ENCODE measurements at places on chromosomes 3 and 15.

- DNase-seq: no peak
Measured at GRCh38 chr3:5298453-5298852, 110.9 kb downstream of the EDEM1 start.

DNA sequence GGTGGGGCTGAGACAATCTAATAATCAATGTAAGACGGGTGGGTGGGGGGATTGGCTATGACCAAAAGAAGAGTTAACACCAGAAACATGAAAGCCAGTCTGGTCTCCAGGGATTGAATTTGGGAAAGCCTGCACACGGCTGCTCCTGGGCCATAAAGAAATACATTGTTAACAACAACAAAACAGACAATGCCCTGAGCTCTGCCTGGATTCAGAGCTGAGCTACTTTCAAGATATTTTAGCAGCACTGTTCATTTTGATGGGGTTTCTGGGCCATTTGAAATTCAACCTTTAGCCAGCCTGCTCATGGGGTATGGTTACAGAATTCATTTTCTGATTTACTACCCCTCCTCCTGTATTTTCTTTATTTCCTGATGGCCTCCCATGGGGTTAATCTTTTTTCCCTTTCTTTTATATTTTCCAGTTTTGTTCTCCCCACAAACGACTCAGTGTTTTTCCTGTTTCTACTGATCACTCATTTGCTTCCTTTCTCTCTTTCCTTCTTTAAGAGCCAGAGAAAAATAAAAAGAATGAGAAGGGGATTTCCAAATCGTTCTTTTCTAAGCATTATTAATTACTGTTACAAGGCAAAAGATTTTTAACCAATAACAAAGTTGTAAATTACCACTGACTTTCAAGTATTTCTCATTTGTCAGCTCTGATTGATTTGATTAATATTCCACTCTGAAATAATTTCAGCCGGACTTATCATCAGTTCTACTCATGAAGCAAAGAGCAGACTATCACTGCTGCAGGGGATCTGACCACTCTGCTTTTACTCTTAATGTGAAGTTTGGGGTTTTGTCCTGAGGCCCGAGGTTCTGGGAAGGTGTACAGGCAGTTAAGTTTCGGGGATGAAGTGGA lies 19.6 kb downstream of the NR2F2 start:
- DNase-seq: no peak

DNA sequence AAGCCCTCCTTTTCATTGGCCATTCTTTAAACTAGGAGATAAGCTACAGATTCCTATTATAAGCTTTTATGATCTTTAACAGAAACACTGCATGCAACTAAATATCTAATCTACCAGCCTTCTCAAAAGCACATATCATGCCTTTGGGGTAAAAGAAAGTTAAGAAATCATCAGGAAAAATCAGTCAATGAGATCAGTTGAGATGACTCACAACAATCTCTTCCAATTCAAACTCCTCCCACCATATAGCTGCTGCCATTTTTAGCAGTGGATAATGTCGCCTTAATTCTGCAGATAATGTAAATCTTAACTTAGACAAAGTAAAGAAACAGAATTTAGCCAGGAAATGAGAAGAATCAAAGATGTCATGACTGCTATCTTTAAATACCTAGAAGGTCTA lies 135.2 kb upstream of the BCL6 start:
- DNase-seq: no peak

GRCh38 chr15:43212951-43213350 lies 7.9 kb downstream of the EPB42 start:
- DNase-seq: no peak

DNA sequence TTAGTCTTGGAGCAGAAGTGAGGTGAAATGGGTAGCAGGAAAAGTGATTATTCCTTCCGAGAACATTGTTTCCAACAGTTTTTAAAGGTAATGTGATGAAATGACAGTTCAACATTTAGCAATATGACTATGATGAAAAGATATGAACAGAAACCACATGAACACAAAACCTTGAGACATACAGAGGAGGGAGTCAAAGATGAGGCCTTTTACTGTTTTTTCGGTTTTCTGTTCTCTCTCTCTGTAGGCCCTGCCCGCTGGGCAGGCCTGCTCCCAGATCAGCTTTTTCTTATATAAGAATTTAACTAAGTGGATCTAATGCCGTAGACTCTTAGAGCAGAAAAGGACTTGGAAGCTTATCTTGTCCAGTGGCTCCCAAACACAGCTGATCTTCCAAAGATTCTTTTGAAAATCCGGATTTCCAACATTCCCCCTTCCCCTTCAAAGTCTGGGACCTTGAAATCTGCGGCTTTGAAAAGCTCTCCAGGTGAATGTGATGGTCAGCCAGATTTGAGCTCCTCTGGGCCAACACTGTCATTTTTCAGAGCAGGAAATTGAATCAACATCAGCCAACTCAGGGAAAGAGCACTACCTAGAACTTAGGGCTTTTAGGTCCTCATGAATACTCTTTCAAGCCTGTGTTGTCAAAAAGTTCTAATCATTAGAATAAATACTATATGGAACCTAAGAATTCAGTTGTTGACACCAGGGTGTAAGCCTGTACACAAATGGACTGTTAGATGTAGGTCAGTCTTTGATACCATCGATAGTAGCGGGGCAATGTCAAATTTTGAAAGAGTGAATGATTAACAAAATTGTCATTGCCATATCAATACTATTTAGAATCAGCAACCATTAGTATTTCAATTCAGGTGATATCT lies 372.7 kb downstream of the SHQ1 start:
- no peak for DNase-seq

- DNase-seq: no peak
Measured at GRCh38 chr3:173933113-173933512, 535.6 kb downstream of the NLGN1 start.

GRCh38 chr15:87557881-87558280 lies 698.7 kb downstream of the NTRK3 start:
- DNase-seq: peak; percentile 19

GRCh38 chr3:187838016-187838540 lies 92.8 kb upstream of the BCL6 start:
- no peak for DNase-seq

DNA sequence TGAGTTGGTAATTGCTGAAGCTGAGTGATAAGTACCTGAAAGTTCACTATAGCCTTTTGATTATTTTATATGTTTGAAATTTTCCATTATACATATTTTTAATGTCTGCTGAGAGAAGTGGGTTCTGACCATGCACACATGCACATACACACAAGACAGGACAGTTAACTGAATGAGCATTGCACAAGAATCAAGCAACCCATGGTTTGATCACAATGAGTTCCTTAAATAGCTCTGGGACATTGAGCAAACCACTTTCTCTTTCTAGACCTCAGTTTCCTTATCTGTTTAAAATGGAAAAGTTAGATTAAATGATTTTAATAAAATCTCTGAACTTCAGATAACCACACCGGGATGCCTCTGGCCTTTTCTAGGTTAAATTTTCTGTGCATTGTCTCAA lies 26.7 kb downstream of the SNTN start:
- no peak for DNase-seq

- no peak for DNase-seq
Measured at GRCh38 chr15:48862705-48863104, 15.2 kb upstream of the EID1 start.

GRCh38 chr3:164741869-164742268 lies 336.4 kb downstream of the SI start:
- no peak for DNase-seq

DNA sequence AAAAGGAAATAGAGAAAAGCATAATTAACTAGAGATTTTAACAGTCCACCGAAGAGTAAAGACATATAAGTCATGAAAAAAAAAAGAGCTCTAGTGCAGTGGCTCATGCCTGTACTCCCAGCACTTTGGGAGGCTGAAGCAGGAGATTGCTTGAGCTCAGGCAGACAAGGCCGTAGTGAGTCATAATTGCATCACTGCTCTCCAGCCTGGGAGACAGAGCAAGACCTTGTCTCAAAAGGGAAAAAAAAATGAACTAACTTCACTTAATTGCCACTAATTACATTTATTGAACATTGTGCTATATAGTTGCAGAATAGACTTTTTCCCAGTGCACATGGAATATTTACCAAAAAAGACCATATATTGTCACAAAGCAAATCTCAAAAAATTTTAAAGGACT lies 221.8 kb downstream of the CBLB start:
- peak; percentile 89 for DNase-seq

DNA sequence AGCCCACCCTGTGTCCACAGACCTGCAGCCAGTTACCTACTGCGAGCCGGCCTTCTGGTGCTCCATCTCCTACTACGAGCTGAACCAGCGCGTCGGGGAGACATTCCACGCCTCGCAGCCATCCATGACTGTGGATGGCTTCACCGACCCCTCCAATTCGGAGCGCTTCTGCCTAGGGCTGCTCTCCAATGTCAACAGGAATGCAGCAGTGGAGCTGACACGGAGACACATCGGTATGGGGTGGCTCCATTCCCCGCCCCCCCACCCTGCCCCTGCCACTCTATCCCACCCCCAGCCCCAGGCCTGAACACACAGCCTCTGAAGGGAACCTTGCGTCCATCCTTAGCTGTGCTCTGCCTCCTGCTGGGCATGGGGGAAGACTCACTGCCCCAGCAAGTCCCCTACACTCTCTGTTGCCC lies 73.2 kb downstream of the AAGAB start:
- no peak for DNase-seq

- peak; percentile 4 for DNase-seq
Measured at GRCh38 chr3:155548195-155548594, 196.7 kb downstream of the PLCH1 start.

- DNase-seq: no peak
Measured at GRCh38 chr15:56244811-56245576, 1.3 kb upstream of the RFX7 start.

GRCh38 chr3:186352369-186352768 lies 9.7 kb downstream of the DGKG start:
- DNase-seq: no peak

DNA sequence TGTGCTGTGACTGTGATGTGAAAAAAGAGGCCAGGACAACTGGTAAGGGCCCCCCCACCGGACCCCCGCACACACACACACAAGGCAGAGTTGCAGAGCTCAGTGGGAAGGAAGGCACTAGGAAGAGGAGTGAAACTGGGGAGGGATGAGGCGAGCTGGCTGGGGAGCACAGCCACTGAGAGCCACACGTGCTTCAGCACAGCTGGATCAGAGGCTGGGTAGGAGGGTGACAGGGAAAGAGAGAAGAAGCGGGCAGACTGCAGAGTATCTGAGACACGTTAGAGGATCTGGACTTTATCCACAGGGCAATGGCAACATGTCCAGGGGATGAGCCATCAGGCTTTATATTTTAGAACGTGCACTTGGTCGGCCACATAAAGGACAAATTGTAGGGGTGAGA lies 38.0 kb upstream of the TKT start:
- no peak for DNase-seq

DNA sequence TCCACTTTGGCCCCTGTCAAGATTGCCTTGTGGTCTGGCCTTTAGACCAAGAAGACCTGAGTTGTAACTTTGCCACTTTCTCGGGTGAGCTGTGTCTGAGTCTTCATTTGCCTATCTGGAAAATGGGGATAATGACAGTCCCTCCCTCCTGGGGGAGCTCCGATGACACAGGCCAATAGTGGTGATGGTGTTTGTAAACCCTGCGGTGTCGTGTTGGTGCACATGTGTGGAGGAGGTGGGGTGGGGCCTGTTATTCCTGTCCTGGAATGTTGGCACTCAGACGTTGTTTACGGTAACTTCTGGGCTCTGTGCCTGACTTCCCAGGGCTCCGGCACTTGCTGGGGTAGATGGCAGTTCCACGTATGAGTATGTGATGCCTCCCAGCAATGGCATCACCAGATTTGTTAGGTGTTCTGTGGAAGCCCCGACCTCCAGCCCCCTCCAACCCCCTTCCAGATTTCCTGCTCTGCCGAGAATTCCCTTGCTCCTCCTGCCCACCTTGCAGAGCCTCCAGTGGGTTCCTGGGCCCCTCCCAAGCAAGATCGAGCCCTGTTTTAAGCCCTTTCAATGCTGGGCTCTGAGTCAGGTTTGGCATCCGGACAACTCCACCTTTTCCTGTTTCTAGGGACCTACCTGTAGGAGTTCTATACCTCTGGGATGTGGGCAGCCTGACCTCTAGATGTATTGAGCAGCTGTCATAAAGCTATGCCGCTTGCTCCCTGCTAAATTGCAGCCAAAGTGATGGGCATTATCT lies 31.4 kb downstream of the HRH1 start:
- peak; percentile 98 for DNase-seq

GRCh38 chr3:64179860-64180259 lies 45.4 kb downstream of the PRICKLE2 start:
- no peak for DNase-seq

DNA sequence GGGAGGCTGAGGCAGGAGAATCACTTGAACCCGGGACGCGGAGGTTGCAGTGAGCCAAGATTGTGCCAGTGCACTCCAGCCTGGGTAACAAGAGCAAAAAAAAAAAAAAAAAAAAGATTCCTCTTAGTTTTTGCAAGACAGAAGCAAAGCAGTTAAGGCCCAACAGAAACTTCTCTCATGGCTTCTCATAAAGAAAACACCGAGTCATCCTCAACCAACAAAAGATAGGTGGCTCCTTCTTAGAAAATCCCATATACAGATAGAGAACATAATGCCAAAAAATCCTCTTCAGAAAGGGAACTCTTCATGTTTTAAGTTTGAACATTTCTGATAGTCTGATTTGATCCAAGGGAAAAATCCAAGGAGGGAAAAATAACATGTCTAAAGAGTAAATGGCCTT lies 12.5 kb upstream of the SKIL start:
- DNase-seq: peak; percentile 20

- DNase-seq: no peak
Measured at GRCh38 chr3:60219501-60219900, 1031.8 kb downstream of the FHIT start.

DNA sequence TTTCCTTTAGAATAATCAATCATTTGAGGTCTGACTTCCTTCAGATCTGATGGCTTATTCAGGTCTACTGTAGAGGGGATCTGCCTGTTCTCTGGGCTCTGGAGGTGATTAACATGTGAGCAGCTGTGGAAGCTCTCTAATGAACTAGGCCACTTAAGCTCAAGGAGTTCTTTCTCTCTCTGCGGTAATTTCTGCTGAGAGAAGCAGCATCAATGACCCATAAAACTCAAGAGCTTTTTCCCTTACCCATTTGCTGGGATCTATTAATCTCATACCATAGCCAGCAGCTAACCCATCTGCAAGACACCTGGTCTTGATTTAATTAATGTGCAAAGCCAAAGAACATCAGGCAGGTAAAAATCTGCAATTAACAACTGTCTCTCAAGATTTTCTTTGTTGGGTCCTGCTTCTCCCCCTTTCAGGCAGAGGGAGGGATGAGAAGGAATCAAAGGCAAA lies 73.2 kb upstream of the DLG1 start:
- DNase-seq: no peak

DNA sequence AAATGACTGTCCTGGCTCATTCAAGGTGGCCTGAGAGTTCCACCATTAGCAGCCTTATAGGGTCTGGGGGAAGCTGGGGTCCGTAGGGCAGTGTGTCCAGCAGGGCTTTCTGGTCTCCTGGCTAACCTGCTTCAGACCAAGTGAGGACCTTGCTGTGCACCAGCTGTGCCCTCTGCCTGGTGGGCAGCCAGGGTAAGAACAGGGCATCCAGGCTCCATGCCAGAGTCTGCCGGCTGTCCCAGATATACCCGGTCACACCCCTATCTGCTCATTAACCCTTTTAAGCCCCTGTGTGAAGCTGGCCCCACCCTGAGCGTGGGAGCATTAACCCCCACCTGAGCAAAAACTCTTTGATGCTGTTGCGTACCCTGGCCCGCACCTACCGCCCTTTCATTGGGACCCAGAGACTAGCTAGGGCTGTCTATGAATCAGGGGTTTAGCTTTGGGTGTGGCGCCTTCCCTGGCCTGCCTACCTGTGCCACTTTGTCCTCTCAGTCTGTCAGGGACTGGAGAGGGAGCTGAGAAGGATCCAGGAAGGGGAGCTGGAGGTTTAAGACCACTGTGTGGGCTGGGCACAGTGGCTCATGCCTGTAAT lies 17.6 kb downstream of the SEMA3F start:
- DNase-seq: no peak

All from cardiac fibroblast (primary cell).